ENCODE measurements at places on chromosomes 2 and 18.

DNA sequence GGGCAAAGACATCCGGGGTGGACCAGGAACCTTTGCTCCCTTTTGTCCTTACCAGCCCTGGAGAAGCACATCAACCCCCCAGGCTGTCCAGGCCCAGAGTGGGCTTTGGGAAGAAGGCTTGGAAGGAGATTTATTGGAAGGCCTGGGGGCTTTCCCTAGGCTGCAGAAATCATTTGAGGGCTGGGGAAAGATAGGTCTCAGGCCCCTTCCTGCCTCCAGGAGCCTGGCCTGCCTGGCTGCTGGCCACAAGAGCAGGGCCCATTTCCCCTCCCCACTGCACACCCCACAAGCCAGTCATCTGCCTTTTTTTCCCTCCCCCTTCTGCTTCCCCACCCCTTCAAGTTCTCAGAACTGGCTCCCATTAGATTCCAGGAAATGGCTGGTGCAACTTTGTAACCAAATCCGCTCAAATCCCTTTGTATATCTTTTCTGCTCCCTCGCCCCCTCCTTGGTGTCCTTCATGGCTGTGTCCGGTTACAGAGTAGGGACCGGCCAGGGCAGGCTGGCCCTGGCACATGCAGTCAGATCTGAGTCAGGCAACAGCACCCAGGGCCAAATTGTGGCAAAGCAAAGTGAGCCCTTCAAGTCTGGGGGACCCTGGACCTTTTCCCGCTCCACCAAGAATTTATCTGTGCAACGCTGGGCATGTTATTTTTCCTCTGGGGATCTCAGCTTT lies 20.8 kb upstream of the TNP1 start:
- H3K27me3 ChIP-seq: no peaks in the 10 kb centered on the region
- no peaks in the 10 kb centered on the region for H3K36me3 ChIP-seq
- no peak overlapping the region for H3K27ac ChIP-seq
- DNase-seq: no peak
- no peak overlapping the region for H3K4me3 ChIP-seq

DNA sequence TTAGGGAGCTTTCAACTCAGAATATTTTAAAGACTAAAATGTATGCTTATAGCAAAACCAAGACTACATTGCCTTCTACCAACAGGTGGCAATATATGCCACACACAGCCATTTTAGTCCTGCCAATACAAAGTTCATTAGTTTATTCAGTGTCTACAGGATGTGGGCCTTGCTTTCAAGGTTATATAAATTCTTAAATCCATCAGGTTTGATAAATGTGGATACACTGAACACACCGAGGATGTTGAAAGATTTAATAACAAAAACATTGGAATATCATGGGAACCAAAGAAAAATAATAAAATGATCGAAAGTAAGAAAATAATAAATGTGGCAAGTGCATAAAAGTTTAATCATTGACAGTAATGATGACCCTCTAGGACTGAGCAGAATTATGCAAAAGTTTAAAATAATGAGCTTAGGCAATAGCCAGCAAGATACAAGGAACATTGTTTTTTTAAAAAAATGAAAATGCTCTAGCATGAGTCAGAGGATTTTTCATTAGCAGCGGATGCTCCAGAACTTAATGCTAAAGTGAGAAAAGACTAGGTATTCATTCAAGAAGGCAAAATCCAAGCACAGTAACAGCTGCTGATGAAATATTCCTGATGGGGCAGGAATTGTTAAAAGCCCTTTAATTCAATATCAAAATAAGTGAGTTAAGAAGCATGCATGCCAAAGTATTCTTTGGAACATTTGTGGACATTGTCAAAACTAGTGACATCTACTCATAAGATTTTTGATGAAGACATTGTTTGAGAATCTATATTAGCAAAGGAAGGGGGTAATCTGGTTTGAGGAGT lies 14.2 kb downstream of the SCN9A start:
- no peak overlapping the region for H3K4me3 ChIP-seq
- DNase-seq: no peak
- H3K27ac ChIP-seq: no peak overlapping the region
- peaks cover 16% of the 10 kb centered on the region for H3K4me1 ChIP-seq
- no peaks in the 10 kb centered on the region for H3K27me3 ChIP-seq
- H3K36me3 ChIP-seq: no peaks in the 10 kb centered on the region

DNA sequence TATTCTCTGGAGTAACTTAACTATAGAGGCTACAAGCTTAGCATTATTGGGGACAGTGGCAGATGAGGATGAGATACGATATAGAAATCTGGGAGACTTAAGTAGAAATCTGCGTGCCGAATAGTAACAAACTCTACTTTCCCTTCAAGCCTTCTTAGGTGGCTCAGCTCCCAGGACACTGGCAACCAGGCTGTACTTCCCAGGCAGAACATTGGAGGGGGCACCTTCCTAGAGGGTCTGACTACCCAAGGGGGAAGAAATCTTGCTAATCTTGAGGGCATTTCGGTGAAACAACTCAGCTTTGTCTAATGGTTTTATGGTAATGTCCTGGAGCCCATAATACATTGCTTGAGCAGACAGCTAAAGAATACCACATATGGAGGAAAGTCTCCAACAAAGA lies 126.2 kb upstream of the DTNA start:
- H3K27ac ChIP-seq: no peak overlapping the region
- no peak overlapping the region for H3K4me3 ChIP-seq
- peaks cover 17% of the 10 kb centered on the region for H3K4me1 ChIP-seq
- DNase-seq: no peak
- H3K27me3 ChIP-seq: no peaks in the 10 kb centered on the region

- no peaks in the 10 kb centered on the region for H3K27me3 ChIP-seq
- no peak for DNase-seq
- H3K27ac ChIP-seq: no peak overlapping the region
- H3K4me3 ChIP-seq: no peak overlapping the region
- peaks cover 4% of the 10 kb centered on the region for H3K4me1 ChIP-seq
- H3K36me3 ChIP-seq: no peaks in the 10 kb centered on the region
Measured at GRCh38 chr2:74387346-74387745, 7.2 kb upstream of the DCTN1 start.

GRCh38 chr18:60246606-60247005 lies 126.0 kb downstream of the MC4R start:
- no peak overlapping the region for H3K4me3 ChIP-seq
- peaks cover 11% of the 10 kb centered on the region for H3K4me1 ChIP-seq
- no peaks in the 10 kb centered on the region for H3K36me3 ChIP-seq
- DNase-seq: no peak
- H3K27me3 ChIP-seq: no peaks in the 10 kb centered on the region
- H3K27ac ChIP-seq: no peak overlapping the region

DNA sequence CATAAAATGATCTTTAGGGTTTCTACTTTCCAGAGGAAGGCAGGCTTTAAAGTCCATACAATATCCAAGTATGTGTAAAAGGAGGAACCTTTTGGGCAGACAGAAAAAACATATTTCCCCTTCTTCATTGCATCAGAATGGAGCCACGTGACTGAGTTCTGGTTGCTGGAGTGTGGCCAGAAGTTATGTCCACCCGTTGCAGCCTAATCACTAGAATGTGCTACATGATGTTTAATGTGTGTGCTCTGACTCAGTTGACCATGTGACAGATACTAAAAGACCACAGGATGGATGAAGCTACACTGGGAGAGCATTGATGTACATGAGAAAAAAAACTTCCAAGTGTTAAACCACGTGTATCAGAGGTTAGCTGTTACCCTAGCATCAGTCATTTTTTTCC lies 460.9 kb downstream of the RIT2 start:
- H3K36me3 ChIP-seq: peaks cover 22% of the 10 kb centered on the region
- DNase-seq: no peak
- no peak overlapping the region for H3K4me3 ChIP-seq
- H3K27ac ChIP-seq: no peak overlapping the region
- peaks cover 42% of the 10 kb centered on the region for H3K4me1 ChIP-seq
- peaks cover 3% of the 10 kb centered on the region for H3K27me3 ChIP-seq
